ENCODE measurements at places on chromosomes 11 and 22.

DNA sequence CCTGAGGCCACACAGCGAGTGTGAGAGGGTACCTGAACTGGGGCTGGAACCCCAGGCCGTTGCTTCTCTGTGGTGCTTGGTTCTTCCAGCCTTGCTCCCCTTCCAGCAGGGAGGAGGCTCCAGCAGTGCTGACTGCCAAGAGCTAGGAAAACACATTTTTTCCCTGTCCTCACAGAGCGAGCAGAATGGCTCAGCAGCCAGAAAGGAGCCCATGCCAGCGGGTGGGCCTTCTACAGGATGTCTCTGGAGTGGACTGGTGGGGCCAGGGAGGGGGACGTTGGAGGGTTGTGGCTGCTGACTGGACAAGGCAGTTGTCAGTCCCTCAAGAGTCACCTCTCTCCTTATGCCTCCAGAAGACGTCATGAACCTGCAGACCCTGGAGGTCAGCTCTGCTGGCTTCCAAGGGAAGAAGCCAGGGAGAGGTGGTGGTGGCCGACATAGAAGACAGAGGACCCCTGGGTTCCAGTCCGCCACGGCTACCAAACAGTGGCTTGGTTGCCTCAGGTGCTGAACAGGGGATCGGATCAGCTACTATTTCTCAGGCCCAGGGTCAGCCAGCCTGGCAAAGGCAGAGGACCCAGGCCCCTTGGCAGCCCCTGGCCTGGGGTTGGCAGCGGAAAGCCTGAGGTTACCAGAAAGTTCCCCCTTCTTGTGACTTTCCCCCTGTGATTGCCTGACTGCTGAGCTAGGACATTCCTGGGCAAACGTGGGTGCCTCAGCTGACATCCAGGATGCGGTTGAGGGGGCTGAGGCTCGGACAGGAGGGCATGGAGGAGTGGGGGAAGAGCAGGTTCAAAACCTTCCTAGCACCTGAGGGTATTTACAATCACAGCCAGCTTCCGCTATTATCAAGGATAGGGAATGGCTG is 3.7 kb downstream of the MAFF start:
- DNase-seq: no peak

DNA sequence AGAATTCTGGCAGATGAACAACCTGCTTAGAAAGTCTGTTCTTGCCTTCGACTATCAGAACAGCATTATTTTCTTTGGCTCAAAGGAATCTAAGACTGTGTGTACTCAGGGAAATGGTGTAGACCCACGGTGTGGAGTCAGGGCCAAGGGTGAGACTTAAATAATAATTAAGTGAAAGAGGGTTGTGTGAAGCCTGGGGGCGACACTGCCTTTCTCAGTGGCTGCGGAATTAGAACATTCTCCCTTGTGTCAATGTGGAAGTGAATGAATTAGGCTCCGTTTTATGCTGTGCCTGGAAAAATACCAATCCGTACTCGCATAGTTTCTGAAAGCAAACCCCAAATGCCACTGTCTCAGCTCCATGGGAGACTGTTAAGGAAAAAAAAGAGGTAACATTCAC is 50.7 kb downstream of the NAV2 start:
- DNase-seq: no peak

- no peak for DNase-seq
Observed at GRCh38 chr11:45143494-45143893, 2.9 kb upstream of the PRDM11 start.

- DNase-seq: peak; percentile 6
Observed at GRCh38 chr11:69925366-69926196, 106.4 kb upstream of the FGF3 start.

DNA sequence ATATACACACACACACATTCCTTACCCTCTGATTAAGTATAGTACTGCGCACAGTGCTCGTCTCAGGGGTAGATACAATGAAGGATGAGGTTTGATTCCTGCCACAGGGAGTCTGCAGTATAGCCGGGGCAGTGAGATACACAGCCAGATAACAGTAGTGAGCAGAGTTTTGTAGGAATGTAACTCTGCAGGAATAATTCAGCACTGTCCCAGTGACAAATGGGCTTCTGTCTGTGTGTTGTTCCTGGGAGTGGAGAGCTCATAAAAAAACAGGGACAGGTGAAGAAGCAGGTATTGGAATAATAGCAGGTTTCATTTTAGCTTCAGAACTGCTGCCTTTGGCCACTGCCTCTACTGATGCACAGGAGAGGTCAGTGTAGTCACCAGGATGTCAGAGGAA is 85.3 kb upstream of the OR9Q1 start:
- no peak for DNase-seq

DNA sequence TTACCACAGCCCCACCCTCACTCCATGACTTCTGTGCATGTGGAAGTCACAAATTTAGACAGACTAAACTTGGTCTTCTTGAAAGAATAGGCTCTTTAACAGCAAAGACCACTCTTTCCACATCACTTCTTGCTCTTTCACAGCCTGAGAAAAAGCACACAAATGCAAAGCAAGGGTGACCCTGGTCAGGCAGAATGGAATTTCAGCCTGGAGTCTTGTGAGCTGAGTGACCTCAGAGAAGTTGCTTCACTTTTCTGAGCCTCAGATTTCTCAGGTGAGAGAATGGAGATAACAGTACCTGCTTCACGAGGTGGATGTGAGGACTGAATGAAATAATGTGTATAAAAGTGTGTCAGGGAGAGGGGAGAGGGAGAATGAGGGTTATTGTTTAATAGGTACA is 26.8 kb upstream of the LIPT2 start:
- DNase-seq: no peak

DNA sequence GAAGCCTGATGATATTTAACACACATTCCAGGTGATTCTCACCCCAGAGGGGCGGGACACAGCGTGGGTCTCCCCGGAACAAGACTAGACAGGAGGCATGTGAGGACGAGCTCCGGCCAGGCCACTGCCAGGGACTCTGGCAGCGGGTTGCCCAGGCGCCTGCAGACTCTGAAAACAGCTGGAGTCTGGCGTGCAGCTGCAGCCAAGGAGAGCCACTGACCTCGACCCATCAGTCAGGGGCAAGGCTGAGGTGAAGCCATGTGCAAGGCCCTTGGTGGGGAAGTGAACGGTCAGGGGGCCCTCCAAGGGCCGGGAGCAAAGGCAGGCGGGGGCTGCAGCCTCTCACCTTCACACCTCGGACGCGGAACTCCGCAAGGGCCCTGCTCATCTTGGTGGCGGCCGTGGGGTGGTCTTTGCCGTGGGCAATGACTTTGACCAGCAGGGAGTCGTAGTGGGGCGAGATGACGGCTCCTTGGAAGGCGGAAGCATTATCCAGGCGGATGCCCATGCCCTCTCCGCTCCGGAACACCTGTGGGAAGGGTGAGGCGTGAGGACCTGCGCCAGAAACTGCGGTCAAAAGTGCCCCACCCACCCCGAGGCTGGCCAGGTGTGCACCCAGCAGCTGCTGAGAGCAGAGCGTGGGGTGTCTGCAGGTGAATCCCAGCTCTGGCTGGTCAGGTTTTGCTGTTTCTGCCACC is 6.7 kb downstream of the LRFN4 start:
- no peak for DNase-seq

GRCh38 chr11:104146943-104147342 is 17.0 kb downstream of the PDGFD start:
- no peak for DNase-seq

GRCh38 chr11:124920870-124921609 is 2.0 kb downstream of the HEPN1 start:
- peak; percentile 78 for DNase-seq

GRCh38 chr11:63564056-63564774 is 1.0 kb upstream of the PLAAT2 start:
- no peak for DNase-seq

DNA sequence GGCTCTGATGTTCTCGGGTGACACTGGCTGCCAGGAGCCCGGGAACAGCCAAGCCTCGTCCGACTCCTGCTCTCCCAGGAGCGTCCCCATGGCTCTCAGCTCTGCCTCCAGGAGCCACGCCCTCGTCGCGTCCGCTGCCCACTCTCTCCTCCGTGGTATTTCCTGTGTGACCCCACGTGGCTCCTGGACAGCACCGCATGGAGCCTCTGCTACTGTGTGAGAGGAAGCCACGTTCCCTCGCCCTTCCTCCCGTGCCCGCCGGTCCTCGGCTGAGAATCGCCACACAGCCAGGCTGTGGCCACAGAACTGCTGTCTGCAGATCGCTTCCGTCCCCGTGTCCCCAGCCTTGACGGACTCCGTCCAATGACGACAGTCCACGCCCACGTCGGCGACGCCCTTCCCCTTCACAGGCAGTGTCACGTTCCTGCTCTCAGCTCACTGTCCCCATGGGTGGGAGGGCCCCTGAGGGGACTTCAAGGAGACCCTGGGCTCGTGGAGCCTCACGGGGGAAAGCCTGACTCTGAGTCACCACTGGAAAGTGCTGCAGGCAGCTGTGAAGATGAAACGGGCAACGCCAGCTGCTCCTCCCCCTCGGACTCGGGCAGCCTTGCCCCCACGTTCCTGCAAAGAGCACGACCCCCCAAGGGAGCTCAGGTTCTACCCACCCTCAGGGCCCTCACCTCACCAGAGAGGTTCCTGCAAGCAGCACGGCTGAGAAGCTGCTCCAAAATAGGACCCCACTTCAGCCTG is 458.5 kb downstream of the BRD1 start:
- peak; percentile 11 for DNase-seq

- no peak for DNase-seq
Observed at GRCh38 chr11:117600234-117600783, 196.7 kb downstream of the DSCAML1 start.

DNA sequence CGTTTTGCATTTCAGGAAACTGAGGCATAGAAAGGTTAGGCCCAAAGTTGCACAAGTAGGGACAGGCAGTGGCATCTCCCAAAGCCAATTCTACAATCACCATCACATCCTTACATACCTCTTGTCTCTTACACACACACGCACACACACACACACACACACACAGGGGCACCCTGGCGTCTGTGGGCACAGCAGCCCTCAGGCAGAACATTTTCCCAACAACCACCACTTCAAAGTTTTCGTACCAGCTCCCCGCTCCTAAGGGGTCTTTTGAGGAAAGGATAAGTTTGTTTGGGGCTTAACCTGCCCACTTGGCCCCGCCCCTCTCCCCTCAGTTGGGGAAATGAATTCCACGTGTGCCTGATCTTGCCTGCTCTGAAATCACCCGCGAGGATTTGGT is 14.7 kb upstream of the LRRC32 start:
- DNase-seq: no peak

DNA sequence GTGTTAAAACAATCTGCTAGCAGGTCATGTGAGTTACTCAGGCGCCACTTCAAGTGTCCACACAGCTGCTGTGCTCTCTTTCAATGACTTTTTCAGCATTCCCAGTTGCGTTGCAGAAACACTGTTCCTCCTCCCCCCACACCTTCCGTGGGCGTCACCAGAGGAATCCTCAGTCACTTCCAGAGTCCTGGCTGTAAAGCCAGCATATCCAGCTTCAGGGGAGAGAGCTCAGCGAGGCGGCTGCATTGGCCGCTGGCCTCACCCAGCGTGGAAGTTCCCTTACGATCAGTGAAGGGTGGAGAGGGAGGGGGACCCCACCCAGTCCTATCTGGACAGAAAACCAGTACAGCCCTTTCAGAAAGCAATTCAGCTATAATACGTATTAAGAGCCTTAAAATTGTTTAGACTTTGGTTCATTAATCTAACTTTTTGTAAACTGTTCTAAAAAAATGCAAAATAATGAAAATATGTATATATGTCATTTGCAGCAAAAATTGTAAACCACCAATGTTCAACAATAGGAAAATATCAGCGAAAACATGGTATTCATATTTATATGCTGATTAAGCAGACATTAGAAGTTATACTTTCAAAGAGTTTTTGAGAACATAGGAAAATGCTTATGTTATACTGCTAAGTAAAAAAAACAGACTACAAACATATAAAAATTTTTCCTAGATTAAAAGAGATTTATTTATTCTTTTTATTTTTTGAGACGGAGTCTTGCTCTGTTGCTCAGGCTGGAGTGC is 2.8 kb upstream of the ANO9 start:
- DNase-seq: no peak

DNA sequence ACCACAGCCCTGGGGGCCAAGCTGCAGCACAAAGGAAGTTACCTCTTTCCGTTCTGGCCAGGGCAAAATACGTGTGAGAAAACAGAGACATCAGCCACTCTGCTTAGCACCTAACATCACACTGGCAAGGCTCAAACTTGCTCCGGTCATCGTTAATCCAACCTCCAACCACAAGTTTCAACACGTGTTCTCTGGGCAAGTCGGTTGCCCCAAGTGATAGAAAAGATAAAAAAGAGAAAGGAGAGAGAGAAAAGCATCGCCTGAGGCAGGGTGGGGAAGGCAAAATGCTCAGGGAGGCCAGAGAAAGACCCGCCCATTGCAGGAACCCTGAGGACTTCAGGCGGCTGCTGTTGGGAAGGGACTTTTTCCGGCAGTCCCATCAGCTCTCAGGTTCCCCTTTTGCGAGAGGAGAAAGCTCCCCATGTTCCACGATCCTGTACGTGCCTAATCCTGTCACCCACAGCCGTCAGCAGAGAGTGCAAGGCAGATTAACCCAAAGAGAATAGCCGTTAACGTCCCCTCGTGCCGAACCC is 18.5 kb upstream of the B4GALNT4 start:
- no peak for DNase-seq

- DNase-seq: no peak
Observed at GRCh38 chr11:914747-915501, 4.3 kb upstream of the CHID1 start.

GRCh38 chr22:19719488-19720021 is 3.8 kb upstream of the GP1BB start:
- no peak for DNase-seq

DNA sequence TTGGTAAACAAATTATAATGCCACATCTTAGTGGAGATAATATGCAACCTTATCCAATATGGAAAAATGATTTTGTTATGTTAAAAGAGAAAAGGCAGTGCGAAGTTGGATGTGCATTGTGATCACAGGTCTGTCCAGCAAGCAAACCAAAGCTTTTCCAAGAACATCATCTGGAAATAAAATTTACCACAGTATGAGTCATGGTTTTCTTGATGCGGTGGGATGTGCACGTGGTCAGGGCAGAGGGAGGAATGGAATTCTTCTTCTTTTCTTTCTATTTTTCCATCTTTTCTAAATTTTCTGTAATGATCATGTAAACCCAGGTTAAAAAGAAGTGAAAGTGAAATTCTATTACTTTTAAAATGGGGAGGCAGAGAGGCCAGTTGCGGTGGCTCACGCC is 169.8 kb downstream of the C11orf91 start:
- DNase-seq: no peak

GRCh38 chr11:7592711-7593110 is 78.9 kb downstream of the PPFIBP2 start:
- no peak for DNase-seq

- DNase-seq: no peak
Observed at GRCh38 chr22:20155330-20156041, 4.6 kb upstream of the CCDC188 start.

DNA sequence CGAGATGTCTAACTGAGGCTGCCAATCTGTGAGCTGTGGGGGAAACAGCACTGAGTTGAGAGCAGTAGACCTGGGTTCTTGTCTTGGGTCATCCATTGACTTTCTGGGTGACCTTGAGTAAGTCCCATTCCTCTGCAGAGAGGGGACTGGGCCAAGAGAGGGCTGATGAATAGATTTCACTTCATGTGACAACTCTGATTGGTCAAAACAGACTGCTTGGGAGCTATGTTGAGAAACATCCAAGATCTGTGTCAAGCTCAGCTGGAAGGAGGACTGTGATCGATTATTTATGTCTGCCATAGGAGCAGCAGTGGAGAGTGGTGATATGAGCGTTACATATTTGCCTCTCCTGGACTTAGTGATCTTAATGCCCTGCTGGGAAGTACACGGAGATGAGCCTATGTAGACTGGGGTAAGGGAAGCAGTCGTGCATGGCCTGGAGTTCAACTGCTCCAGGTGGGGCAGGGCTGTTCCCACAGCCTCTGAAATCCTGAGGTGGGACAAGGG is 47.7 kb downstream of the OTOG start:
- no peak for DNase-seq

GRCh38 chr11:133559833-133560471 is 27.7 kb upstream of the OPCML start:
- DNase-seq: no peak

Data from WTC11 (cell line).